Stimulated activated CD8-positive, alpha-beta memory T cell treated with anti-CD3 and anti-CD28 coated beads, Interleukin-15, amount 100 ng/mL, for 4 hours (primary cell): ENCODE measurements at places on chromosomes 4 and X.

- DNase-seq: no peak
These were observed 102.8 kb upstream of the PCDH18 start for GRCh38 chr4:137635108-137635507.

- no peak for DNase-seq
These were observed 27.1 kb downstream of the RAI2 start for GRCh38 chrX:17833954-17834353.

DNA sequence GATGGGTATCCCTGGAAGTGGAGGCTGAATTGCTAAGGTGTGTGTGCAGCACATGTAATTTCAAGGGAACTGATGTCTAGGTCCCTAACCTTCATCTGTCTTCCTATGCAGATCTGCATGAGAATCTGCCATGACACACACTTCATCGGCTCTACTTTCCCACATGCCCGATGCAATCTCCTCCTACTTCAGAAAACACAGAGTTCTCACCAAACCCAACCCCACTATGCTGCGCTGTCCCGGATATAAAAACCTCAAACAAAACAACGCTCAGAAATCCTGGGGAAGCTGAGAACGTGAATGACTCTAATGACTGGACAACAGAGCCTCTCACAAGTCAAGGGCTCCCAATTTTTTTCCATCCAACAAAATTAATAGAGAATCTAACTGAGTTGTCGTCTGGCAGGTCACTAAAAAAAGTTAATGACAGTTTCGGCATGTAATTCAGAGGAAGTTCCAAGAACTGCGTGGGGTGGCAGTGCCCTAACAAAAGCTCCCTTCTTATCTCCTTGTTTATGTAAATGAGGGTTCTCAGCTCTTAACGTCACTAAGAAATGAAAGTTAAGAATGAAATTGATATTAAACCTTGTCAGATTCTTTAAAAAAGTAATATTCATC, 39.0 kb downstream of the STX18 start:
- DNase-seq: peak; percentile 14

- DNase-seq: no peak
These were observed 48.1 kb downstream of the RHOXF2B start for GRCh38 chrX:120029354-120029753.

DNA sequence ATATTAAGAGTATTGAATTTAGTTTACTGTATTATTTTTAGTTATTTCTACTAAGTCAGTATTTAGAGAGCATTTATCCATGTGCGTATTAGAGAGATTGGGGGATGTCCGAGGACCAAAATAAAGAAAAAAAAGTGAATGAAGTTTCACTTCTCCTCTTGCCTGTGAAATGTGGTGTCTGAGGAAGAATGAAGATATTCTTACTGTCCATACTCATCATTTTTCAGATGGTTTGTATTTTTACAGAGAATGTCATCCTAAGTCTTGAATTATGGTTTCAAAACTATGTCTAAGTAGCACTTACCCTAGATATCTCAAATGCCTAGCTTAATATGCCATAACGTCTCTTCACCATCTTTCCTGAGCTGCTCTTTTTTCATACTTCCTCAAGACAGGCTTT, 854.3 kb downstream of the C4orf33 start:
- DNase-seq: no peak

DNA sequence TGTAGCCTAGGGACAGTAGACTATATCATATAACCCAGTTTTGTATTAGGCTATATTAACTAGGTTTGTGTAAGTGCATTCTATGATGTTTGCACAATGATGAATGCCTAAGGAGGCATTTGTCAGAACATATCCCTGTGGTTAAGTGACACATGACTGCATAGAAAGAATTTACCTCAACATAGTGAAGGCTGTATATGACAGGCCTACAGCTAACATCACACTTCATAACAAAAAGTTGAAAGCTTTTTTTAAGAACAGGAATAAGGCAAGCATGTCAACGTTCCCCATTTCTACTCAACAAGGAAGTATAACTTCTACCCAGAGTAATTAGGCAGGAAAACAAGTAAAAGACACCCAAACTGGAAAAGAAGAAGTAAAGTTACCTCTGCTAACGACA, 165.9 kb upstream of the NDST4 start:
- no peak for DNase-seq

GRCh38 chrX:19840899-19841648, 46.3 kb downstream of the SH3KBP1 start:
- DNase-seq: no peak

GRCh38 chrX:12955882-12956703, 18.8 kb upstream of the TMSB4X start:
- DNase-seq: no peak

GRCh38 chr4:142777045-142777743, 68.9 kb downstream of the INPP4B start:
- DNase-seq: no peak

DNA sequence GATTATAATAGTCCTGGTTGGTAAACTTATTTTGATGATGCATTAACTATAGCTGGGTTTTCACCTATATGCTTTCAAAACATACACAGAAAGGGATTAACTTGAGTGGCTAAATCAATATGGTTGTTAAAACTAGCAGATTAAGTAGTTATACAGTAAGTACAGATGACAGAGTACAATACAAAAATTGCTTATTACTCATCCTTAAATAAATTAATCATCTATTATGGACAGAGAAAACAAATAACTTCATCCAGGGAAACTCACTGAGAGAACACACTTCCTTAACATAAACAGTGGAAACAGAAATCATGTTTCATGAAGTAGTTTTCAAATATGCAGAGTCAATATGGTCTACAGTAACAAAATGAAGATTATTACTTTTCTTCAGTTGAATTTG, 133.4 kb downstream of the AREG start:
- no peak for DNase-seq

GRCh38 chr4:186351668-186352194, 85.7 kb downstream of the F11 start:
- no peak for DNase-seq

- no peak for DNase-seq
These were observed 85.5 kb downstream of the CAMK2D start for GRCh38 chr4:113675731-113676697.

DNA sequence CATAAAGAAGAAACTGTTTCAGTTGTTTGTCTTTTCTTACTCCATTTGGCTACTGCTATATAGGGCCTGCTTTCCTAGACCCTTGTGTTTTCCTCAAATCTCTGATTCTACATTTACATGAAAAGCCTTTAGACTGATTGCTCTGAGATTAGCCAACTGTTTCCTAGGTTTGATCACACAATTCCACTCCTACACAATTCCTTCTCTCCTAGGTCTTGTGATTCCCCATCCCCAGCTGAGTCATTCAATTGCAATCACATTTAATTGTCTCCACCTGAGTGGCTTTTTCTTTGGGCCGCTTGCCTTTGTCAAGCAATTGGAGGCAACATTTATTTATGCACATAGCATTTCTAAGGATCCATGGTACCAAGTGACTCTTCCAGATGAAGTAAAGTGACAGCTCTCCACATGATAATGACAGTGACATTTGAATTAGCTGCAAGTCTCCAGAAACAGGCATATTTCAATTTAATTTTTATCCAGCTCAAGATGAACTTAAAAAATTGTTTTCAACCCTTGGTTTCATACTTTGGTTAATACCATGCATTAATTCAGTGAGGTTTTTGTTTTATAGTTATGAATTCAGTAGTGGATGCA, 35.8 kb downstream of the ATXN3L start:
- no peak for DNase-seq

- DNase-seq: no peak
These were observed 132.3 kb upstream of the NR3C2 start for GRCh38 chr4:148574502-148574901.

GRCh38 chr4:174714393-174715211, 114.4 kb downstream of the GLRA3 start:
- no peak for DNase-seq

DNA sequence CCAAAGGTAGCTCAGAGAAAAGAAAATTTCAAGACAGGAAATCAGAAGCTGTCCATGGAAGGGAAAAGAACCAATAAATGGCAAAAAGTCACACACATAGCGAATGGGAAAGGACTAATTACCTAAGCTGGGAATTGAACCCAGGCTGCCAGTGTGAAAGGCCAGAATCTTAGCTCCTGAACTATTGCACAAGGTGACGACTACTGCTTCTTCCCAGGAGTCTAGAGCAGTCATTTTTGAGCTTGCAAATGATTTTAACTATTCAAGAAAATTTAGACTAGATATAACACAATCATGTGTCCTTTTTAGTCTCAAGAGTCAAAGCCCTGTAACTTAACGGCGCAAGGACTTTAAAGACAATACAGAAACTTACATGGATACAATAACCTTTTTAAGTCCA, 34.1 kb upstream of the ZNF81 start:
- DNase-seq: no peak

DNA sequence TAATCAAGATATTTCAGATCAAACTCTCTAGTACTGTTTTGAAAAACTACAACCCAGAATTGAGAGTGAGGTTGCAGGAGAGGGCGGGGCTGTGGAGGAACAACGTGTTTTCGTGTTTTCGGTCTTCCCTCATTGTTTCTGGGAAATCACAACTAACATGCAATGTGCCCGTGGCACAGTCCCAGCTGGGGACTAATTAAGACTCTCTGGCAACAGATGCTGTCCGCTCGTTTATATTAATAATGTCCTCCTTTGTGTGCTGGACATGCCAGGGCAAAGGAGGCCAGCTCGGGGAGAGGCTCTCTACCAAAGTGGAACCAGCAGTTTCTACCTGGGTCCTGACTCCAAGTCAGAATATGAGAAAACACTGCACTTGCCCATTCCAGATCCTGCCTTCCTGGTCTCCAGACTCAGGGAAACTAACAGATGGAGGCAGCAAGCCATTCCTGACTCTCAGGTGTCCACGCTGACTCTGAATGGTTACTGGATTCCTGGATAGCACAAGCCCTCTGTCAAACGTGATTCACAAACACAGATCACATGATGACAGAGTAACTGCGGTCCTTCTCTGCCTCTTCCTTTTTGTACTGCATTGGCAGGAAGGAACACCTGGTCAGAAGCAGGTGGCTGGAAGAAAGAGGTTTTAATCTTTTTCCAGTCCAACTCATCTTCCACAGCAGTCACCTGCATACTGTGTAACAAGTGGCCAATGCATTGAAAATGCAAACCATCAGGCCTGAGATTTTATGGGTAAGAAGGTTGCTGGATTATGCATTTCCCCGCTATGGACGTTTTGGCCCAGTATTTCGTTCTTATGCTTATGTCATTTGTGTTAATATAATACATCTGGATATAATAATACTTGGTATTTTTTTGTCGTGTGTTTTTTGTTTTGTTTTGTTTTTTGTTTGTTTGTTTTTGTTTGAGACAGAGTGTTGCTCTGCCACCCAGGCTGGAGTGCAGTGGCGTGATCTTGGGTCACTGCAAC, 65.0 kb downstream of the COQ2 start:
- DNase-seq: peak; percentile 37

DNA sequence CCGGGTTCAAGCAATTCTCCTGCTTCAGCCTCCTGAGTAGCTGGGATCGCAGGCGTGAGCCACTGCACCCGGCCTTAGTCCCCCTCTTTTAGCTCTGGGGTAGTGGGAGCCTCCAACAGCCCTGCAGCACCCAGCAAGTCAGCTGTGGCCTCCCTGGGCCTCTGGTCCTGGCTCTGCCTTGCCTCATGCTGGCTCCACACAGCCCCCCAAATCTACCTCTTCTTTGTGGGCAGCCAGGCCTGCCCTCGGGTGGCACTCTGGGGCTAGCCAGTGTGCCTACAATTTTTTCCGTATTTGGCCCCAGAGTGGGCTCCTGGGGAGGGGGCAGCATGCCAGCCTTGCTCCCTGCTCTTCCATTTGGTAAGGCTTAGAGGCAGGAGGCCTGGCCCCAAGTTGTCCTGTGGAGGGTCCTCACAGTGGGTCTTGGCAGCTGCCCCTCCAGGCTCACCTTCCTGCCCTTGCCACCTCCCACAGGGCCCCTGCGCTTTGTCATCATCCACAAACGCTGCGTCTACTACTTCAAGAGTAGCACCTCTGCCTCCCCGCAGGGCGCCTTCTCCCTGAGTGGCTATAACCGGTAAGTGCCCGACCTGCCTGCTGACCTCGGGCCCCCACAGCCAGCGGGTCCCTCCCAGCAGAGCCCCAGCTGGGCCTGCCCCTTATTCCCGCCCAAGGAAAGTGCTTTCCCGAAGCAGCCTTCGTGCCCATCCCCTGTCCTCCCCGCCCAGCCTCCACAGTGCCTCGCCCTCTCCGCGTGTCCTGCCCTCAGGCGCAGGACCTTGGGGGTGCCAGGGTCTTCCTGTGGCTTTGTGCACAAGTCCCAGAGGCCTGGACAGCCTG, 21.0 kb upstream of the ADD1 start:
- no peak for DNase-seq

DNA sequence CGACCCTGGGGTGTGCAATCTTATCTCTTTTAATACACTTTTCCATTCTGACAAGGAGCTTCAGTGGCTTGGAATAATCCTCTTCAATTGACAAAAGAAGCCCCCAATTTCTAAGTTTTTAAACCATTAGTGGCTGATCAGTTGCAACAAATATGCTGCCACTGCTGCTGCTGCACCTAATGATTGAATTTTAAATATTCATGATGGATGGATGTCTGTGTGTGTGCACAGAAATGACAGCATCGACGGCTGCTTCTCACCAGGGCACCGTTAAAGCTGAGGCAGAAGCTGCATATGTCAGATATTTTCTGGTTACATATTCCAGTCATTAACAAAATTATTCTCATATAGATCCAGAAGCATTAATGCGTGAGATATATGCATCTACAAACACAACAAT, 182.4 kb downstream of the MGST2 start:
- no peak for DNase-seq

- DNase-seq: no peak
These were observed 105.4 kb upstream of the DIAPH2 start for GRCh38 chrX:96579252-96579651.

- DNase-seq: no peak
These were observed 59.7 kb downstream of the MAB21L2 start for GRCh38 chr4:150641612-150642011.

DNA sequence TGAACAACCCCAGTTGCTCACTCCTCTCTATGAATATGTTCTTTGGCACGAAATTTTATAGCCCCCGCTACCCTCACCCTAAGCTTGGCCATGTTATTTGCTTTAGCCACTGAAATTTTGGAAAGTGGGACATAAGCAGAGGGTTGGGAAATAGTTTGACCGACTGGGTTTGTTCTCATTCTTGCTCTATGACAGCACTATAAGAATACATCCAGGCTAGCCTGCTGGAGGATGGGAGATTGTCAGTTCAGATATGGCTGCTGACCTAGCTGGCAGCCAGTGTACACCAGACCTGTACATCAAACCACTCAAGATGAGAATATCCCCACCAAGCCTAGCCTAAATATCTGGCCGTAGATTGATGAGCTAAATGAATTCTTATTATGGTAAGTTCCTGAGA, 298.1 kb downstream of the PDGFC start:
- no peak for DNase-seq

- DNase-seq: no peak
These were observed 245.1 kb upstream of the SLC7A11 start for GRCh38 chr4:138487230-138487629.

DNA sequence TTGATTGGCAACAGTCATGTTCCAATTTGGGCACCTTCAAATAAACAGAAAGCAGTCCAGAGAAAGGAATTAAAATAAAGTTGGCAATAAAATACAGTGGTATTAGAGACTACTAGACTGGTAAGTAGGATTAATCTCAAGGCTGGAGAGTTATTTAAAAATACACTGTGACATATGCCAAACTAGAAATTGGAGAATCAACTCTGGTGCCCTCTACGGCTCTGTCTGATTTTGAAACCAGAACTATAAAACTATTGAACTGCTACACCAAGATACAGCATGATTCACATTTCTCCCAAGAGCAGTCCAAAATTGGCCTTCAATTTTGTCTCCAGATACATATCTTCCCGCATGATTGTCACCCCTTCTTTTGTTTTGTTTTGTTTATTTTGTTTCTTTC, 78.7 kb upstream of the FAM47B start:
- no peak for DNase-seq
